ENCODE measurements at places on chromosomes 7 and 10. TPM values are rescaled to one million over a fixed set of nuclear protein-coding genes. Genes with fewer than 3 reads are reported as not detected.

Gene PON3
- total RNA-seq, result 0.62 TPM

GRCh38 chr7:28823582-28823981 lies 134.5 kb downstream of the TRIL start:
- DNase-seq, result no peak

Gene BTBD16
- not detected for total RNA-seq

Gene SLC16A9
- total RNA-seq, result 4.0 TPM

GRCh38 chr10:63421591-63421990 lies 44.2 kb downstream of the JMJD1C start:
- DNase-seq, result no peak

- DNase-seq, result no peak
These were observed 26.1 kb downstream of the ANXA8 start for GRCh38 chr10:47457826-47458225.

Gene LRGUK
- 3.0 TPM for total RNA-seq

DNA sequence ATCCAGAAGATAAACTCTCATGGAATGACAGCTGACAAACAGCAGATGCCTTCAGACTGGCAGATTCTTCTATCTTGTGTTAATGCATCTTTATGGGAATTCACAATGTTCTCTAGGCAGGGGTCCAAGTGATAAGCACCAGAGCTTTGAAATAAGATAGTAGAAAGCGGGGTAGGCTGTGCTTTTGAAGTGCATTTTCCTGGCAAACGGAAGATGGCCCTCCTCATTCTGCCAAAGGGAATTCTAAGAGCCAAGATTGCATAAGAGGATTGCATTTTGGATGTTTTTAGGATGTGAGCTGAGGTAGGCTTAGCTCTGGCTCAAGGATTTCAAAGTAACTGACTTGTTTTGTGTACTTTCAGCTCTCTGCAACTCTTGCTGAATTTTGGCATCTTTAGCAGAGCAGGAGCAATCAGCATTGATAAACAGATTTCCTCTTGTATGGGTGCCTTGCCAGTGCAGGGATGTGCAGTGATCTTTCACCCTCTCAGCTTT lies 298.5 kb upstream of the KLF6 start:
- no peak for DNase-seq

- no peak for DNase-seq
These were observed 14.8 kb downstream of the USP54 start for GRCh38 chr10:73576178-73576889.

Gene MYO3A
- total RNA-seq, result 3.7 TPM

DNA sequence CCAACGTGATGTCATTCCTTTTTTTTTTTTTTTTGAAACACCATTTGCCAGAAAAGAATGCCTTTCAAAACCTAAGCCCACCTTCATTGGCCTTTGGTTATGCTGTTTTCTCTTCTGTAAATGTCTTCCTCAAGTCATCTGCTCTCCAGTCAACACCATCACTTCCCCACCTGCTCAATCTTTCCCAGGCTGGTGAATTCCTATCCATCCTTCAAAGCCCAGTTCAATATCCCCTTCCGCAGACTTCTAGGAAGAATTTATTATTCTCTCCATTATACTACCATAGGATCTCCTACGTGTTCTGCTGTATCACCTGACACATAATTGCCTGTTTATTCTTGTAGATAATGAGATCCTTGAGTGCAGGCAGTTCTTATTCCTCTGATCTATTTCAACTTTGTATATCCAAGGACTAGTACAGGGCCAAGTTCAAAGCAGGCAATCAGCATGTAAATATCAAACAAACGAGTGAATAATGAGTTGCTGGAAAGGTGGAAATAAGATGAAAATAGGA lies 73.5 kb upstream of the PRR15 start:
- DNase-seq, result no peak

- DNase-seq, result peak; percentile 27
These were observed 34.5 kb upstream of the MEOX2 start for GRCh38 chr7:15720849-15721471.

DNA sequence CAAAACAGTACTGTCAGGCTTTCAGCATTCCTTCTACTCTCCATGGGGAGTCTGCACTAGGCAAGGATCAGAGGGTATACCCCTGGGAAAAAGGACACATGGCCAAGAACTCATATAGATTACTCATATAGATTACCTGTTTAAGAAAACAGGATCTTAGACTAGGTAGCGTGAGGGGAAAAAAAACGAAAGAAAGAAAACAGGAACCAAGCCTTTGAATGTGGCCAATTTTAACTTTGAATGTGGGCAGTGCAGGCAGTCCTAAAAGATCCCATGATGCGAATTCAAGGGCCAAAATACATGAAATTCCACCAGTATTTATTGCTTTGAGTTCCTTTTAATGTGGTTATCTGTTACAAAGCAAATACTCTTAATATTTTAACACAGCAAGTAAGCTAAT lies 108.6 kb upstream of the TAC1 start:
- no peak for DNase-seq

DNA sequence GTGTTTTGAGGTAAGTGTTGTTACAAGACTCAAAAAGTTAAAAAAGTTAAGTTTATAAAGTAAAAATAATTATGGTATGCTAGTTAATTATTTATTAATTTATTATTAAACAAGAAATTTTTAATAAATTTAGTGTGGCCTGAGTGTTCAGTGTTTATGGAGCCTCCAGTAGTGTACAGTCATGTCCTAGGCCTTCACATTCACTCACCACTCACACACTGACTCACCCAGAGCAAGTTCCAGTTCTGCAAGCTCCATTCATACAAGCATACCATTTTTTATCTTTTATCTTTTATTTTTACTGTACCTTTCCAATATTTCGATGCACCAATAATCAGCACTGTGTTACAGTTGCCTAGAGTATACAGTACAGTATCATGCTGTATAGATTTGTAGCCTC lies 381.2 kb upstream of the MGMT start:
- DNase-seq, result no peak

DNA sequence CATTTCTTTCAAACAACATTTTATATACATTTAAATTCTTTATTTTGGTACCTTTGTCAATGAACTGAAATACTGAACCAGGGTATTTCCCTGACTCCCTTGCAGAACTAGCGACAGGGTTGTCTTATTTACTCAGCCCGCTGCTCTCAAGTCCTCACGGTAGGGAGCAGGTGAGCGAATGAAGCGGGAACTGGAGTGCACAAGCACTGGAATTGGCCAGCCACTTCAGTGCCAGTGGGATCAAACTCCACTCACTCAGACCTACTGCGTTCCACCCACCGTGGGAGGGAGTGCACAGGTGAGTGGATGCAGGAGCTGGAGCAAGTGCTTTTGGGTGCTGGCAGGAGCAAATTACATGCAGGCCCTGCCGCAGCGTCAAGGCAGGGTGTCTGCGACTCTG lies 28.1 kb upstream of the NEUROD6 start:
- no peak for DNase-seq

- no peak for DNase-seq
These were observed 30.6 kb upstream of the PCBD1 start for GRCh38 chr10:70918851-70919530.

GRCh38 chr7:2154121-2154520 lies 78.6 kb downstream of the MAD1L1 start:
- DNase-seq, result no peak

- DNase-seq, result peak; percentile 20
These were observed 1.9 kb upstream of the HOXA5 start for GRCh38 chr7:27145165-27145913.

GRCh38 chr7:4707980-4708411 lies 25.9 kb downstream of the FOXK1 start:
- DNase-seq, result peak; percentile 90

GRCh38 chr7:44470135-44470479 lies 20.4 kb downstream of the NUDCD3 start:
- DNase-seq, result no peak

Gene EEPD1
- 7.8 TPM for total RNA-seq

Gene SUN1
- total RNA-seq, result 158 TPM

DNA sequence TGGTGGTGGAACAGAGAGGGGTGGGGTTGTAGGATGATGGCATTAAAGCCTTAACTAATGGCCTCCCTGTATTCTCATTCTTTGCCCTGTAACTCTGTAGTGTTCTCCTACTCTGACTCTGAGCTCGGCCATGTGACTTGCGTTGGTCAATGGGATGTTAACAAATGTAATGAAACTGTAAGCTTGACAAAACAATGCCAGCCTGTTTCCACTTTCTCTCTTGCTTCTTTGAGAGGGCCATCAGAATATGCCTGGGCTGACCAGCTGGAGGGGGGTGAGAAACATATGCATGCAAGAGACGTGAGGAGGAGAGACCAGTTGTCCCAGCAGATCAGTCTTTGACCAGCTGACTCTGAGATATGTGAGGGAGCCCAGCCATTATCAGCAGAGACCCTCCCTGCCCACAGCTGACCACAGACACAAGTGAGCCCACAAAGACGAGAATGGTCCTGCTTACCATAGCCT lies 100.6 kb downstream of the ICA1 start:
- DNase-seq, result no peak

DNA sequence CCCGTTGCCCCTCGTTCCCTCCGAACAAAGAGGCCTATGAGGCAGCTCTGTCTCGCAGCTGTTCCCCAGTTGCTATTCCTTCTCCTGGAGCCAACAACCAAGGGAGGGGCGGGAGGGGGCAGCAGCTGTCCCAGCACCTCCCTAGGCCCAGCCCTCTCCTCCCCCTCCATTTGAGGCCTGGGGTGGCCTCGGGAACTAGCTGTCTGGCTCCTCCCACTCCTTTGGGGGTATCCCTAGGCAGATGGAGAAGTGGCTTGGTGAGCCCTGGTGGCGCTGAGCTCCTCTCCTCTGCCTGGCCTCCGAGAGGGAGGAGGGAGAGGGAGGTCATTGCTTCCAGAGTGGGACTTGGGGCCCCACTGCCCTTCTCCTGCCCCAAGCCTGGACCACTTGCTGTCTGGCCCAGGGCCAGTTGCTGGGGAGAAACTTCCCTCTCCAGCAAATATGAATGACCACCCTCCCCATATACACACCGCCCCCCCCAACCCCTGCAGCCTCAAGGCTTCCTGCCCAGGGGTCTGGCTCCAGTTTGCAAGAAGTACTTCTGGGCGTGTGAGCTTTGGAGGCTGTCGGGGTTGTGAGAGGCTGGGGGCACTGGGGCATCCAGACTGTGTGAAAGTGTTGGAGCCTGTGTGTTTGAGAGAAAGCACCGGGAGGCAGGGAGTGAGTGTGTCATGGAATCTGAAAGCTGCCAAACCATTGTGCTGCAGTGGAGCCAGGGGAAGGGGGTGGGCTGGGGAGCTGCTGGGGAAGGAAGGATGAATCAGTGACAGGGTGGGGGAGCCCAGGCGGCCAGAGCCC lies 3.1 kb downstream of the FLNC start:
- DNase-seq, result no peak

Gene PVRIG
- total RNA-seq, result 0.55 TPM

GRCh38 chr10:32372000-32372875 lies 25.3 kb upstream of the EPC1 start:
- DNase-seq, result no peak

DNA sequence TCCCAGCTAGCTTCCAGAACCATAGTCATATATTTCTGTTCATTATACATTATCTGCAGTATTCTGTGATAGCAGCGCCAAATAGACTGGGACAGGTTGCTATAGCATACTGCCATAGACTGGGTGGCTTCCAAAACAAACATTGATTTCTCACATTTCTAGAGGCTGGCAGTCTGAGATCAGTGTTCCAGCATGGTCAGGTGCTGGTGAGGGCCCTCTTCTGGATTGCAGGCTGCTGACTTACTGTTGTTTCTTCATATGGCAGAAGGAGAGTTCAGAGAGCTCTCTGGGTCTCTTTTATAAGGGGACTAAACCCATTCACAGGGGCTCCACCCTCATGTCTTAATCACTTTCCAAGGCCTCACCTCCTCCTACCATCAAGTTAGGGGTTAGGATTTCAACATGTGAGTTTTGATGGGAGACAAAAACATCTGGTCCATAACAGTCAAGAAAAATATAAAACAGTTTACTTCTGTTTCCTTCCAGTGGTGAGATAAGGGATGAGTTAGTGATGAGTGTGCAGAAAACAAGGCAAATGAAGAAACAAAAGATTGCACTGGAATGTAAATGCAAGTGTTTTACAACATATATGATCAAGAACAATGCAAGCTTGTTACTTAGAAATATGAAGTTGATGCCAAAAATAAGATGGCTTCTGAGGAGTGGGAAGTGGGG lies 399.0 kb upstream of the C7orf33 start:
- DNase-seq, result no peak

DNA sequence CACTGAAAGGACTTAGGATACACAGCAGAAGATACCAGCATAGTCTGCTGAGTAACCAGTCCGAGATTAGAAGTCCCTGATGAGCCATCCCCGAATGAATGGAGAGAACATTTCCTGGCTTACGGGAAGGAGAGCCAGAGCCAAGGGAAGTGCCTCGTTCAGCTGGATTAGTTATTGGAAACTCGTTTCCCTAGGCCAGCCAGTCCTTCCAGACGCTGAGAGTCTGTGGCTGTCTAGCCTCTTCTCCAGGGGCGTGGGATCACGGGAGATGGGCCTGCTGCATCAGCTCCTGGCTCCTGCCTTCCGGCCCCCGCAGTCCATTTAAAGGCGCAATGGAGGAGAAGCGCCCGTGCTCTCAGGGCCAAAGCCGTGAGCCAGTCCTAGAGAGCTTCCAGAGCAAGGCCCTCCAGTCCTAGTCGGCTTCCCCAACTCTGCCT lies 712.8 kb downstream of the PARD3 start:
- DNase-seq, result no peak

Gene SUN3
- not detected for total RNA-seq

GRCh38 chr7:130490888-130491804 lies 739 bp upstream of the MEST start:
- DNase-seq, result peak; percentile 71

Gene TMEM196
- 0.42 TPM for total RNA-seq

- no peak for DNase-seq
These were observed 9.8 kb upstream of the PNPLA8 start for GRCh38 chr7:108535744-108536143.

DNA sequence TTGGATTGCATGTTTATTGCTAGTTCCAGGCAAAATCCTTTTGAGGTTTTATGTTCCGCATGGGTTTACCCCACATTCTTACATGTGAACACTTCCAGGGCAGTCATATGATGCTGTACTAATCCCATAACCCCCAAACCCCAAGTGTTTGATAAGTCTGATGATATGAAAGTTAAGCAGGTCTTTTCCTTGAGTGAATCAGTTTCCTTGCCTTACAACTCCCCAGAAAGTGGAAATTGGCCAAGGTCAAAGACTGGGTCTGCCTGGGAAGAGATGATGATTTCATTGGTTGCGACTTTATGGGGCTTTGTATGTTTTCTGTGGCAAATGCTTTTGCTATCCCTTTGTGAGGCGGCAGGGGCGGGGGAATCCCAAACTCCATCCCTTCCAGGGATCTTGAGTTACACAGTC lies 24.7 kb downstream of the AFAP1L2 start:
- no peak for DNase-seq

All from WTC11 (cell line).